Glomerular endothelial cell (primary cell): ENCODE measurements at places on chromosomes 1 and 21. TPM values are rescaled to one million over a fixed set of nuclear protein-coding genes. Genes with fewer than 3 reads are reported as not detected.

- no peak for DNase-seq
Measured at GRCh38 chr1:18340158-18340764, 140.5 kb upstream of the KLHDC7A start.

- no peak for DNase-seq
Measured at GRCh38 chr21:14876524-14876840, 188.3 kb downstream of the NRIP1 start.

The SPRR2E gene
- total RNA-seq, result not detected in 2 replicates

- DNase-seq, result no peak
Measured at GRCh38 chr1:153238527-153238926, 21.0 kb upstream of the LORICRIN start.

GRCh38 chr1:230876660-230877059, 8.3 kb upstream of the C1orf198 start:
- no peak for DNase-seq

GRCh38 chr1:197180252-197180878, 33.9 kb upstream of the ASPM start:
- peak; percentile 27 for DNase-seq

DNA sequence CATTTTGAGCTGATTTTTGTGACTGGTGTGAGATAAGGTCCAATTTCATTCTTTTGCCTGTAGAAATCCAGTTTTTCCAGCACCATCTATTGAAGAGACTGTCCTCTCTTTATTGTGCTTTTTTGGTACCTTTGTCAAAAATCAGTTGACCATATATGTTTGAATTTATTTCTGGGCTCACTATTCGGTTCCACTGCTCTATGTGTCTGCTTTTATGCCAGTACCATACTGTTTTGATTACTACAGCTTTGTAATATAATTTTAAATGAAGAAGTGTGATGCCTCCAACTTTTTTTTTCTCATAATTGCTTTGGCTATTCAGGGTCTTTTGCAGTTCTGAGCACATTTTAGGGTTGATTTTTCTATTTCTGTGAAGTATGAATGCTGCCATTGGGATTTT, 69.0 kb downstream of the LAMC2 start:
- no peak for DNase-seq

- DNase-seq, result no peak
Measured at GRCh38 chr1:158290321-158290844, 660 bp downstream of the CD1C start.

DNA sequence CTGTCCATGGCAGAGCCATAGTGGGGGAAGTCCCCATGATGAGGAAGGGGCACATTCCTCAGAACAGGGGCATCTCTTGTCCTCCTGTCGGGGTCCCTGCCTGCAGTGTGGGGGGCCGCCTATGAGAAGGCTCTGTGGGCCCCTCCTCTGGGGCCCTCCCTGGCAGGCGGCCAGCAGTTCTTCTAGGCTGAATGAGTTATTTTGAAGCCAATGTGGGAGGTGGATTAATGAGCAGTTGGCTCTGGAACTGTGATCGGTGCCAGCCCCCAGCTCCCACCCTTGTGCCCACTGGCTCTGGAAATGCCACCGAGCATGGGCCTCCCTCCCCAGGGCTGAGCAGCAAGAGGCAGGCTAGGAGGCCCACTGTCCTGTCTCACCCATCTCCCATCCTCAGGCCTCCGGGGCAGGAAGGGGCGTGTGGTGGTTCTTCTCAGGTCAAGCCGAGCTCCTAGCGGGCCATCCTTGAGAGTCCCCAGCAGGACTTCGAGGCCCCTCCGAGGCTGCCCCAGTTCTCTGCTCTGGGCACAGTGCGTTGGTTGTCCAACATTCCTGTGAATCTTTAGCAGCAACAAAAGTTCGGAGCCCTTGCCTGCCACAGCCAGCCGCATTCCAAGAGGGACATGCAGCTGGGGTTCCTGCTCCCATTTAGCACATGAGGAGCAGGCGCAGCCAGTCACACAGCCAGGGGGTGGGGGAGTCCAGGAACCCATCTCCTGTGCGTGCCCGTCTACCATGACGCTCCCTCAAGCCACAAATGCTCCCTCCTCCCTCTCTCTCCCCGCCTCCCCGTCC, 57.2 kb downstream of the EDN2 start:
- DNase-seq, result no peak

The CACHD1 gene
- 8.2 and 9.4 TPM in 2 replicates for total RNA-seq

- DNase-seq, result no peak
Measured at GRCh38 chr1:200386416-200386815, 23.4 kb downstream of the ZNF281 start.
